Thoracic aorta (tissue), 2 donors: ENCODE measurements at places on chromosomes 3 and 15.

DNA sequence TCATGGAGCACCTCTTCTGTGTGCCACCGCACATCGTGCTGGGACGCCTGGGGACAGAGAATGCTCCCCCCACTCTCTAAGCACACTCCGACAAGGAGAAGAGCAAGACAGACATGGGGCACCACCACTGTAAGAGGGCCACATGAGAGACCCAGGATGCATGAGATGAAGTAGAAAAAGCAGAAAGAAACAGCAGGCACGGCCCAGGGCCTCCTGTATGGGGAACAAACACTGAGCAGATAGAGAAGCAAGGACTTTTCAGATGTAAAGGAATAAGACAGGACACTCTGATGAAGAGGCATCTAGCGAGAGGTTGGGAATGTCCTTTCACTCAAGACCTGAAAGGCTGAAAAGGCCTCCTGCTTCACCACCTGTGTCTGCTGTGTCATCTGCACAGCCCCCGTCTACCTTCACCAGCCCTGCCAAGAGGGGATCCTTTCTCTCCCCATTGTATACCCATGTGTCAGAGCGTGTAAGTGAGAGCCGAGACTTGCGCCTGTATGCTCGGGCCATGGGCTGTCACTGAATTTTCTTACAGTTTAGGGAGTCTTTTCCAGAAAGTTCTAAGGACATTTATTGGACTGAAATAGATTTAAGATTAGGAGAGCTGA lies 125.6 kb downstream of the LRRK1 start:
- no peak for DNase-seq

GRCh38 chr3:182699550-182700170 lies 93.6 kb upstream of the ATP11B start:
- no peak for DNase-seq

GRCh38 chr15:49185473-49185872 lies 15.4 kb downstream of the GALK2 start:
- DNase-seq = no peak

GRCh38 chr3:185960522-185961288 lies 22.9 kb upstream of the TRA2B start:
- DNase-seq = no peak
